ENCODE measurements at places on chromosomes 11 and 22.
A peak's percentile ranks its signal among the peaks of the same experiment; 100 is the strongest.

DNA sequence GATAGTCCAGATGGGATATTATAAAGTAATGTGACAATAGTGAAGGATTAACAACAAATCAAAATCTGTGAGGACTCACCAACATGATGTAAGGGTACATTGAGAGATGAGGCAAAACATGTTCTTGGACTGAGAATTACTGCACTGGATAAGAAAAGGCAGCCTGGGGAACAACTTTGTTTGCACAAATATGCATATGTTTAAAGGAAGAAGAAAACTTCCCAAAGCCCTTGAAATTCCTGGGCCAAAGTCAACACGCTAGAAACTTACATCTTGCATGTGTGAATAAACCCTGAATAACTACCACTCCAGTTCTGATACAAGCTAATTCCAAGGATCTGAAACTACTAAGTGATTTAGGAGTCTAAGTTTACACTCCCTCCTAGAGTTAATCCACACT, 1.1 kb downstream of the OR52A5 start:
- no peak for DNase-seq

DNA sequence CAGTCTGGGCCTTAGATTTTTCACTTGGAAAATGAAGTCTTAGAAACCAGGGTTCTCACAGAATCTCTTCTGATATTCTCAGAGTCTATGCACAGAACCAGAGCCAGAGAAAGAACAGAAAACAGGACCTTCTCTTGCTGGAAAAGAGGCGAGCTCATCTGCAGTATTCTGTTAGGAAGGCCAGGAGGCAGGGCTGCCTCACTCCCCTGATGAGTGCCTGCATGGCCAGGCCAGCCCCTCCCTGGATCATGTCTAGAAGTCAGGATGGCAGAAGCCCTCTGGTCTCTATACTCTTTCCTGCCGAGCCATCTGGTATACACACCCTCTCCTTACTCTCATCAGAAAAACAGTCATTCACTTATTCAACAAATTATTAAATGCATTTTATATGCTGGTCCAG, 723 bp downstream of the OR51M1 start:
- DNase-seq, result no peak

- no peak for DNase-seq
Observed at GRCh38 chr11:10091314-10092045, 202.5 kb downstream of the SBF2 start.

DNA sequence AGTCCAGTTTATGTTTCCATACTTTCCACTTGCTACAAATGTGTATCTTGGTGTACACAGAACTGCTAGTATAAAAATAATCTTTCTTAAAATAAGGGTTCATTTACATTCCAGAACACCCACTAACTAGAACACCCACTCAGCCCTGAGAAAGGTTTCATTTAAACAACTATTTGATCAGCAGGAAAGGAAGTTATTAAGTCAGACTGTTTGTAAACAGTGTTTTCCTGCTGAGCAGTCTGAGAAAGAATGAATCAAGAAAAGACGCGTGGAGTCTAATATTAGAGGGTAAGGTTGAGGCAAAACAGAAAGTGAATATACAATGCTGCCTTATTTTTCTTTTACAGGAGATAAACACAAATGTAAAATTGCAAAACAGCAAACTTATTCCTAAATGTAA, 32.7 kb downstream of the NARS2 start:
- peak; percentile 8 for DNase-seq

DNA sequence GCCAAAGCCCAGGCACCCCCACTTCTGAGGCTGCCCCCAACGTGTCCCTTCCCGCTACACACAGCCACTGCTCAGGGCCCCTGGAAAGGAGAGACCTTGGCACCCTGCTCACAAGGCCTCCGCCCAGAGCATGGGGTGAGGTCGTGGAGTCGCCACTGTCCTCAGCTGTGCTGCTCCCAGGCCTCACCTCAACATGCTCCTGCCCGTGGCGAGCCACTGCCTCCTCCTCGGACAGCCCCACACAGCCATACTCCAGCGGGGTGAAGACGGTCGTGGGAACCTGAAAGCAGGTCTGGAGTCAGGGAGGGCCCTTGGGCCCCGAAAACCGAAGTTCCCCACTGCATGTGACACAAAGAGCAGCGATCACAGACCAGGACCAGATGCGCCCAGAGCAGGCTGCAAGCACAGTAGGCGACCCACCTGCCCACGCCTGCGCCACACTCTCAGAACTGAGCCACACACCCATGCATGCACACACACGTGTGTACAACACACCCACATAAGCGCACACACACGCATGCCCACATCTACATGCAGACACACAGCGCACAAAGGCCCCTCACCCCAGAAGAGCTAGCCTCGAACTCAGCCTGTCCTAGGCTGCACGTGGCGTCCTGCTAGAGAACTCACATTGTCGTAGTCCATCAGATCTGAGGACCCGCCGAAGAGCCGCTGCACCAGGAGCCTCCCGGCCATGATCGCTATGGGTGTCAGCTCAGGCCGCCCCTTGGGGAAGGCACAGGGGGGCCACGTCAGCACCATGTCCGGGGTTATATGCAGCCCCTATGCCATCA, 25.5 kb upstream of the GNB1L start:
- DNase-seq, result no peak

- no peak for DNase-seq
Observed at GRCh38 chr11:103895106-103895505, 141.3 kb upstream of the DDI1 start.

GRCh38 chr11:129346916-129347315, 28.7 kb upstream of the BARX2 start:
- no peak for DNase-seq

GRCh38 chr11:45993531-45994001, 71.1 kb downstream of the LARGE2 start:
- DNase-seq, result no peak

- no peak for DNase-seq
Observed at GRCh38 chr11:59553323-59553722, 42.0 kb downstream of the OR4D9 start.

DNA sequence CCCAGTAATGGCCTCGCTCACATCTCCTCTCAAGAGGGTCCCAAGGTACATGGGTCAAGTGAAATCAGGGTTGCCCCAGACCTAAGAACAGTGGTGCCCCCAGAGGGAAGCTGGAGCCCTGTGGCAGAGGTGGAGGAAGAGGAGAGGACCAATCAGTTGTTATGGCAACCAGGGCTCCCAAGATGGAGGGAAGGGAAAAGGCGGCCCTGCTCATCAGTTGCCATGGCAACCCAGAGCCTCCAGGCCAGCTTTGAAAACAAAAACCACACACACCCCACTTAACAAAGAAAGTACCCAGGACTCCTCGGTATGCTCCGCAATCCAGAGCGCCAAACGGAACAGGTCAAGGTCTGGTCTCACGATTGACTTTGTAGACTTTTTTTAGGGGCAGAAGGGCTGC, 53.5 kb upstream of the SLC35C1 start:
- DNase-seq, result no peak

DNA sequence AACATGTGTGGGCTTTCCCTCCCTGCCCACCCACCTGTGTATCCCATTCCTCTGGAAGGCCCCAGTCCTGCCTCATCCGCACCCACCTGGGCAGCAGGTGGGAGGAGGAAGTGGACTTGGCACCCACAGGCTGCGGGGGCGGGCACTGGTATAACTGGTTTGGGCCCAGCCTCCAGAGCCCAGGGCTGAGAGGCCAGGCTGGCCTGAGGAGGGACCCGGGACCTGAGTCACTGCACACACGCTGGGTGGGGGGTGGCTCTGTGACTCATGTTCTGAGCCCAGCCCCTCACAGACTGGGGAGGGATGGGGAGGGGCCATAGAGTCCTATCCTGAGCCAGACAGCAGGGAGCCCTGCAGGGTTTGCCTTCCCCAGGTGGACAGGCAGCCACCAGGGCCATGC, 16.7 kb downstream of the PHLDA2 start:
- DNase-seq, result peak; percentile 95

DNA sequence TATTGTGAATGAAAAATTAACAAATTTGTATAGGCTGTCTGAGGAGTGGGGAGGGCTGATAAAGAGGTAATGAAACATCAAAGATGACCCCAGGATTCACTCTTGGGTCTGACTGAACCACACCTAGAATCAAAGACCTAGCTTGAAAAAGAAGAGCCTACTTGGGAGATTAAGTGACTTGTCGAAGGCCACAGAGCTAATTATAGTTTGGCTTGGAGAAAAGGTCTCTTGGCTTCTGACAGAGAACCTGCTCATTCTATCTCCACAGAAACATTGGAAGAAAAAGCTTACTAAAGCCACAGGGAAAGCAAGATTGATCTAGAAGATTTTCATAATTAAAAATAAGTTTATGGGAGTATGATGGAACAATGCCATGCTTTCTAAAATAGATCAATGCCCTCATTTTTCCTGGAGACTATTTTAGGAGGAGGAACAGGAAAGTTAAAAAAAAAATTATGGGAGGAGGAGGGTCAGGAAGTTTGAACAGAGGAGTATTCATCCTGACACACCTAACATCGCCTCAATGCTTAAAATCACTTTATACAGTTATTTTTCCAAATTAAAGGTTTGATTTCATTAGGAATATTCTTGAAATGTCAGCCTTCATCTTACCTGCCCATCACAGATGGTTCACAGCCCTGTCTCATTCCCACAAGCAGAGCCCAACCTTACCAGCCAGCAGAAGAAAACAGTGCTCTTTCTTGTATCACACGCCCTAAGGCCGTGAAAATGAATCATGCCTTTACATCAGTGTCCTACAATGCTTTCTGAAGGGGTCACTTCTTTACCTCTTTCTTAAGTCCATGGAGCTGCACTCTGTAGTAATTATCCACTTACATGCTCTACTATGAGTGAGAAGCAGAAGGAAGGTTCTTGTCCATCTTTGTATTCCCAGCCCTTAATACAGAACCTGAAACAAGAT, 231.1 kb upstream of the MPPED2 start:
- no peak for DNase-seq

GRCh38 chr22:23058481-23059283, 11.6 kb upstream of the GNAZ start:
- no peak for DNase-seq

- no peak for DNase-seq
Observed at GRCh38 chr11:11620173-11620920, 1.5 kb downstream of the GALNT18 start.

DNA sequence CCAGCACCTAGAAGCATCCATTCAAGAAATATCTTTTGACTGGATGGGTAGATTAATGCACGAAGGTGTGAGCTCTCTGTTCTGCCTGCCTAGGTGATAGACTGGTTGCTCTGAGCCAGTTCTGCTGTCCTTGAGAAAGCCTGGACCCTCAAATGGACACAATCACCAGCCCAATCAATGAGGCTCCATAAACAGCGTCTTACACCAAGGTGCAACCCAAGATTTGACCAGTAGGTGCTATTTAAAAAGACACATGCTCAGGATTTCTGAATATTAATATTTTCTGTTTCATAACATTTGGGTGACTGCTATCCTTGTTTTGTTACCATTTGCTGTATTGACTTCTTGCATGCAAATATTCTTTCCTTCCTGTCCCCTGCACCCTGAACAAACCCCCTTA, 39.0 kb downstream of the PAMR1 start:
- no peak for DNase-seq

GRCh38 chr11:75896843-75897419, 81.9 kb downstream of the UVRAG start:
- DNase-seq, result peak; percentile 27

GRCh38 chr11:118304227-118304567, 333 bp upstream of the CD3E start:
- DNase-seq, result no peak

DNA sequence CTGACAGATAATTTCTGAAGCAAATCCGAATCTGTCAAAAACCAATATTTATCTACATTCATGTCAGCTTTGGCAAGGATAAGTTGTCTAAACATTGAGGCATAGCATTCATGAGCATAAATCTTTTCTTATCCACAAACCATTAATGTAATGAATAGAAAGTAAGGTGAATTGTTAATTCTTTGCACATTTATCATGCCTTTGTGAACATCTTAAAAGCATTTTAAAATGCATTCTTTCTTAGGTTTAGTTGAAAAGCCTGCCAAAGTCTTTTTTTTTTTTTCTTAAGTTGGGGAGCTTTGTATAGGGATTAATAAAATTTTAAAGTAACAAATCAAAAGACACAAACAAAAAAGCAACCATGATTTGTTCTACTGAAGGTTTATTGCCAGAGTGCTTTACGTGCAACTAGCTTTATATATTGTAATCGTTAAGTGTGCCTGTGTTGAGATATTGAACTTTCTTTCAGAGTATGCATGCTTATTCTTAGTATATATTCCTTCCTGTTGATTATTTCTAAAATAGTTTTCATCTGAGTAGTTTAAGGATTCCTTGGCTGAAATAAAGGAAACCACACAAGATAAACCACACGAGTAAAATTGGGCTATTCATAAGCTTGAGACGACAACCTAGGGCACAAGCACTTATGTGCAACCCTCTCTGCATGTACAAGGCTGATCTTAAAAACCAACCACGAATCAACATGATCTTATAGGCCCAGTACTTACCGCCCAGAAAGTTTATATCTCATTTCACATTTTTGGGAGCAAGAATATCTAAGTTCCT, 1110.9 kb upstream of the CNTN5 start:
- DNase-seq, result peak; percentile 12

DNA sequence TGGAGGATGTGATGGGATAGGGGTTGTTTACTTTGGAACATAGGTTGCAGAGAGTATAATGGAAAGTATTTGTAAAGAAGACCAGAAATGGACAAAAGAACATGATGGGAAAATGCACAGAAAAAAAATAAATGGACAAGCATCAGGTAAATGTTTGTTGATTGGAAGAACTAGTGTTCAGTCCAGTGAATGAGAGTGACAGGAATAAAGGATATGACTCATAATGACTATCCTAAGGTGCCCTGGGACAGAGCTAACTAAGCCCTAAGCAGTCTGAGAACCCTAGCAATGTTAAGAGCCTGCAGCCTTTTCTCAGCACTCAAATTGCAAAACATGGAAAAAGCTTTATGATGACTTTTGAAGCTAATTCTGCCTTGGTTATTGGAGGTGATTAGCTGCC, 732.8 kb upstream of the ANO5 start:
- no peak for DNase-seq

DNA sequence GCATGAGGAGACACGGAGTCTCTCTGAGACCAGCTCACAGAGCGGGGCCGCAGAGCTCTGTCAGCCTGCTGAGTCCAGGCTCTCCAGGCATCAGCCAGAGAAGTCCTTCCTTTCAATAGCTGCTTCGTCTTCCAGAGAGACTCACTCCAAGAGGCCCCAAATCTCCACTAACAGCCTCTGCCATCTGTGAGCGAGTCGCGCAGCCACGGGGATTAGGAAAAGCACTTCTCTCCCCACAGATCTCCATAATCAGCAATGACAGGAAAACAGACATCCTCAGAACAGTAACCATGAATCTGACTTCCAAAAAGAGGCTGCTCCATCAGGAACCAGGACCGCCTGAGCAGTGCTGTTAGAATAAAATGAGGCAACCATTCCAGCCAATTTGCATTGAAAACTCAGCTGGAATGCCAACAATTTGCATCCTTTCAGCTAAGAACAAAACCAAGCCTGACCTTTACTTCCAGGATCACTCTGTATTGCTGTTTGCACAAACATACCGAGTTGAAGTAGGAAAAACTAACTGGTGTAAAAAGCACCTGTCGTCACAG, 65.4 kb downstream of the SMCO4 start:
- no peak for DNase-seq
